ENCODE measurements at places on chromosomes 3 and 15.

- DNase-seq: no peak
These were observed at the start of gene PLOD2 for GRCh38 chr3:146160964-146161662. TSS of gene PLOD2 (minus strand) at chr3:146161184. CDS start at chr3:146160989, 195 bp downstream.

DNA sequence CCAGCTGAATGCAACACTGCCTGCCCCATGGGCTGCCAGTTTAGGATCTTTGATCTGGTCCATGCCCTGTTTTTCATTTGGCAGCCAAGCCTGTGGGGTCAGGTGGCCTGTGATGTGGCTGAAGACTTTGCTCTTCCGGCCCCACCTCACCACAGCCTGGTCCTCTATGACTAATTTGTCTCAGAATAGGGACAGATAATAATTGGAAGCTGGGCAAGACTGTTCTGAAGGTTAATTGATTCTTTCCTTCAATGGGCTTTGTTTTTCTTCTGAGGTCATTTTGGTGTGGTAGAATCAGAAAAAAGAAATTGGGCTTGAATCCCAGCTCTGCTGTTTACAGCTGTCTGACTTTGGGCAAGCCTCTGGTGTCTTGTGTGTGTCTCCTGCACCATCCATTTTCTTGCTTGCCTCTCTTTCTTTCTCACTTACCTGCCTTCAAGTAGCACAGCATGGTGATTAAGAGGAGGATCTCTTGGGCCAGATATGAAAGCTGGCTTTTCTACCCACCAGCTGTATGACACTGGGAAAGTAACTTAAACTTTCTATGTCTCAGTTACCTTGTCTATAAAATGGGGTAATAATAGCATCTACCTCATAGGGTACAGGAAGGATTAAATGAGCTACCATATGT is 24.2 kb downstream of the ABHD2 start:
- DNase-seq: peak; percentile 30

- DNase-seq: no peak
These were observed 140.7 kb downstream of the VPS8 start for GRCh38 chr3:184952671-184953070.

GRCh38 chr3:9817436-9817835 is 7.4 kb downstream of the TTLL3 start:
- no peak for DNase-seq

GRCh38 chr3:67593761-67594234 is 60.6 kb downstream of the SUCLG2 start:
- DNase-seq: no peak

DNA sequence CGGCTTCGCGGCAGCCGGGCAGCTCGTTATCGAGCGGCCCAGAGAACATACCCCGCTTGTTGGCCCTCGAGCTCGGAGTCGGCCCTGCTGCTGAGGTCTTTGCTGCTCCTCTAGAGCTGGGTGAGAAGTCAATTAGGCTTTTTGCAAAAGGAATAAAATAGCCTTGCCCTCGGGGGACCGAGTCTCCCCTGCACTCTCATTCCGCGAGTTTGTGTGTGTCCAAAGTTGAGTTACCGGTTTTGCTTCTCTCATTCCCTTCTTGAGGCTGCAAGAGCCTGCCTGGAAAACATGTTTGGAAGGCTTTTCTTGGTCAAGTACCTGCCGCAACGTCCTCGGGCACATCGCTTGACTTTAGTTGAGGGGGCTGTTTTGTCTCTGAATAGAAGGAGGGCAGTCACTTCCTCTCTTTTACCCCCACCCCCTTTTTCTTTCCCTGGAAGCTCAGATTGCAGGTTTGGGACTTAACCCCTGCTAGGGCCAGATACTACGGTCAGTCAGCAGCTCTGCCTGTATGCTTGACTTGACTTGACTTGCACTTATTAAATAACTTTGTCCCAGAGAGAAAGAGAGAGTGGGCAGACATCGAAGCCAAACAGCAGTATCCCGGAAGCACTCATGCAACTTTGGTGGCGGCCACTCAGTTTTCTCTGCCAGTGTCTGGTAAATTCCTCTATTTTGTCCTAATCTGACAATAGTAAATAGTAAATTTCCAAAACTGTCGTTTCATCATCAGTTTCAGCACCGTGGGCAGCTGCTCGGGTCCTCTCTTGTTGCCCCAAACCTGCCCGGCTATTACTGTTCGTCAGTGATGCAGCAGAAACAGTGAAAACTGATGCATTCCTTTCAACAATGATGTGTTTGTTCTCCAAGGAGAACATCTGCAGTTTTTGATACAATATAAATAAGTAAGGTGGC is 609 bp downstream of the RNF13 start:
- DNase-seq: no peak

GRCh38 chr3:55491296-55491816 is 4.2 kb upstream of the WNT5A start:
- no peak for DNase-seq

DNA sequence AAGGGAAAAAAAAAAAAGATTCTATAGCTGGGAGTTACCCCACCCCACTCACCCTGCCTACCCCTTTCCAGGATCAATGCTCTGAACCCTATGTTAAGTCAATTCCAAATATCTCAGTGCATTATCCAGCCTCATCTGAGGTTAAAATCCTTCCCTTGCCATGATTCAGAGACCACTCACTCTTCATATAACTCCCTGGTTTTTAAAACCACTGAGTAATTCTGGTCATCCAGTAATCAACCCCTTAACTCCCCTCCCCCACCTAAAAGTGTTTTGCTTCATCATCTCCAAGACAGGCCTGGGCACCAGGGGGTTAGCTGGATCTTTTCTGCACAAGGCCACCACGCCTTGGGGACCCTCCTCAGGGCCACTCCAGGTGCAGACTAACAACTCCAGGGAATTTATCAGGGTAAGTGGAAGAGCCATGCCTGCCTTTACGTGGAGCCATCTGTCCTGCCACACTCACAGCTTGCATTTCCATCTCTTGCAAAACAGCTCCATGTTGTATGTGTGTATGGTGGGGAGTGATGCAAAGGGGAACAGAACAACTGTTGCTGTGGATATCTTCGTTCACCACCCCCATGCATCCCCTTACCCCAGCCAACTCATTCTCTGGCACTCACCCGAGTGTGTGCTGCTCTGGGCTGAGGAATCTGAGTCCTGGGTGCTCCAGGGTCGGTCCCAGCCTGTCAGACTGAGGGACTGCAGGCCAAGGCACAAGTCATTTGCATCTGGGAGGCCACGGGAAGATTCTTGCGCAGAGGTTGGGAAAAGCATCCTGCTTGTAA is 30.7 kb upstream of the RPS17 start:
- no peak for DNase-seq

DNA sequence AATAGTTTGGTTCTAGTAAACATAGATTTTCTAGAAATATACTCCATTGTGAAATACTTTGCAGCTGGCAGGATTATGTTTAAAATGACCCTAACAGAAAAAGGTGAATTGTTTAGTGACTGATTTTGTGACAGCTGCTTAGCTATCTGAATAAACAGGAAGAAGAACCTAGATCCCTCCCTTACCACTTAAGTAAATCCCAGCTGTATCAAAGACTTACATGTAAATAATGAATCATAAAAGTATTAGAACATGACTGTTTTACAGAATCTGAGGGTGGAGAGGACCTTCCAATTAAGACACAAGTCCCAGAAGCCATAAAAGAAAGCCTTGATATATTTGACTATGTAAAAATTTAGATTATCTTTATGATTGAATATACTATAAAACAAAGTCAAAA is 15.9 kb downstream of the SLC49A4 start:
- DNase-seq: no peak

- DNase-seq: no peak
These were observed 149.7 kb upstream of the SYNPR start for GRCh38 chr3:63128380-63128779.

GRCh38 chr3:99365979-99366378 is 272.4 kb upstream of the COL8A1 start:
- no peak for DNase-seq

DNA sequence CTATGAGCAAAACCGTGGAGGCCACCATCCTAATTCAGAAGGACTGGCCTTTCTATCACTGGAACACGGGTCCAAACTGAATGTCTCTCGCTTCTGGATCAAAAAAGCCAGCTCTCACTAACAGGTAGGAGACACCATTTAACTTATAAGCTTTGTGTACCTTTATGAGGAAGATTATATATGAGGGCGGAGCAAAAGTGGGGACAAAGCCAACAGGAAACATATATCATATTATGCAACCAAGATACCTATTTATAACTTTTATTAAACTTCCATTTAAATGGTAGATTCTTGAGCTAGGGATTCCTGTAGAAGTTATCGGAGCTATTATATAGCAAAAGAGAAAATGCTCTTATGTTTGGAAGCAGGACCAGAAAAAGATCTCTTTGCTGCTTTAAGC is 78.4 kb downstream of the IGF2BP2 start:
- DNase-seq: no peak

- DNase-seq: no peak
These were observed 97.8 kb upstream of the HERC1 start for GRCh38 chr15:63931556-63931955.

GRCh38 chr15:88242586-88243555 is 13.7 kb downstream of the NTRK3 start:
- no peak for DNase-seq

DNA sequence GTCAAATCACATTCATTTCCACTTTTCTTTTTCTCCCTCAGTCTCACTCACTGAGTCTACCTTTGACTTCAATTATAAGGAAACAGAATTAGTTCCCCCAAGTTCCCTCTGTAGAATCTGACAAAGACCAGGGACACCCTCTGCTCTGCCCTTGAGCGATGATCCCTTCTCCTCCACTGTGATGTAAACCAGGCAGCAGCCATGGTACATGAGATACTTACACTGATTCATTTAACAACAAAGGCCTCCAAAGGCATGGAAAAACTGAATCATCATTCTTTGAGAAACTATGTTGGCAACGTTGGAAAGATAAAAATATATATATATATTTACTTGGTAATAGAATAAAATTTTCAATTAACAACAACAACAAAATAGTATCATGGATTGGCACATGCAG is 84.1 kb downstream of the P3H2 start:
- DNase-seq: no peak

- DNase-seq: no peak
These were observed 34.0 kb downstream of the LYZL4 start for GRCh38 chr3:42376344-42376798.

DNA sequence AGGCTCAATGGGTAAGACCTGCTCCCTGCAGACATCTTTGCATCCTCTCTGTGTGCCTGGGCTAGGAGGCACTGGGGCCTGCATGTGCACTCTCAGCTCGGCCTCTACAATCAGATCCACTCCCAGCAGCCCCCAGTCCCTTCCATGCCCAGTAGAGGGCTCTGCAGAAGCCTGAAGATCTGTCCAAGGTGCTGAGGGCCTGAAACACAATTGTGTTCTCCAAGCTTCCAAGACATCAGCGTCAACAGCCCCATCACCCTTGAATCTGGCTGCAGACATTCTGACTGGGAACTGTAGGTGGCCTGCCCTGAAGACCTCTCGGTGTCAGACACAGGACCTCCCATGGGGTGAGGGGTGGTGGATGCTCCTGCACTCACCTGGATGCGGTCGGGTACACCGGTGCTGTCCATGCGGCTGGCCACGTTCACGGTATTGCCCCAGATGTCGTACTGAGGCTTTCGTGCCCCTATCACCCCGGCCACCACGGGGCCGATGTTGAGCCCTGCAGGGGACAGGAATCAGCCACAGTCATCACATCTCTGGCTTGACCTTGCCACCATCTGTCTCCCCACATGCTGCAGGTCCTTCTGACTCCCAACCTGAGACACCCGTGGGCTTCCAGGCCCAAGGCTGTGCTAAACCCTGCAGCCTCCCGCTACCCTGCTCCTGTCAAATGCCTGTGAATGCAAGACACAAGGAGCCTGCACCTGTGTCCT is 84.7 kb downstream of the SEC22A start:
- peak; percentile 24 for DNase-seq

DNA sequence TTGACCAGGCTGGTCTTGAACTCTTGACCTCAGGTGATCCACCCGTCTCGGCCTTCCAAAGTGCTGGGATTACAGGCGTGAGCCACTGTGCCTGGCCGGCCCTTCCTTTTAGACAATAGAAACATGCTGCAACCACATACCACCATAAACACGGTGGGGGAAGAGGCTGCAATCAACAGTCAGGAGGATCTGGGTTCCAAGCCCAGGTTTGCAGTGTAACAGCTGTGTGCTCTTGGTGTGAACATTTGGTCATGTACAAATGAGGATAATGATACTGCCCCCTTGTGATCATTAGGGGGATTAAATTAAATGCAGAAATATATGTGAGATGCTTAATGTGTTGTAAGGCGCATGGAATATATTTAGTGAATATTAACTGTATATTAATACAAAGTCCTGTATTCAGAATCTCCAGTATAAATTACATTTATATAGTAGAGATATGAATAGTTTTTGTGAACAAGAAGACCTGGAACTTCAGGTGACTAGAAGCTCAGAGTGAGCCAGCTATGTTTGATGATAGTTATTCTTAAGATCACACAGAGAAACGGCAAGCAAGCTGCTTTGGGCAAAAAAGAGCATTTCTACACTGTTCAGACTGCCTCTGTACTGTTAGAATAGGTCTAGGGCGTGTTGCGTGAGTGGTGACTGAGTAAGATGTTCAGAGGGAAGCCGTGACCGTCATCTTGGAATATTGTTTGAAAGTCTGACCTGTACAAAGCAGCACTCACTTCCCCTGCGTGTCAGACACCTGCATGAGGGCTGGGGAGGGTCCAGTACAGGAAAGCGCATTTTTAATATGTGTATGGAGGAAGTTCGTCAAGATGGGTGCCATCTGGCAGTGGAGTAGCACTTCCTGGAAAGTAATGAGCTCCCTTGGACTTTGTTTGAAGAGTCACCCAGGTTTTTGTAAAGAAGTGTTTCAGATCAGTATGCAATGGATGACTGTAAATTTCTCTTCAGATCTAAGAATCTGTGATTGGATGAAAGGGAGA is 125.8 kb downstream of the PGPEP1L start:
- DNase-seq: peak; percentile 57

GRCh38 chr3:12187448-12188327 is 29.0 kb upstream of the TIMP4 start:
- DNase-seq: no peak

Data from CD4-positive, alpha-beta T cell treated with Interleukin-4 for 4 hours (primary cell).